ENCODE measurements at places on chromosomes 5 and 9.

- DNase-seq, result no peak
Observed at GRCh38 chr5:154198611-154199230, 8.2 kb downstream of the GALNT10 start.

- no peak for DNase-seq
Observed at GRCh38 chr9:87581513-87581912, 83.8 kb downstream of the DAPK1 start.

- DNase-seq, result no peak
Observed at GRCh38 chr9:130017076-130017475, 25.9 kb downstream of the FNBP1 start.

GRCh38 chr5:88967633-88968585 lies 84.9 kb upstream of the MEF2C start:
- no peak for DNase-seq

DNA sequence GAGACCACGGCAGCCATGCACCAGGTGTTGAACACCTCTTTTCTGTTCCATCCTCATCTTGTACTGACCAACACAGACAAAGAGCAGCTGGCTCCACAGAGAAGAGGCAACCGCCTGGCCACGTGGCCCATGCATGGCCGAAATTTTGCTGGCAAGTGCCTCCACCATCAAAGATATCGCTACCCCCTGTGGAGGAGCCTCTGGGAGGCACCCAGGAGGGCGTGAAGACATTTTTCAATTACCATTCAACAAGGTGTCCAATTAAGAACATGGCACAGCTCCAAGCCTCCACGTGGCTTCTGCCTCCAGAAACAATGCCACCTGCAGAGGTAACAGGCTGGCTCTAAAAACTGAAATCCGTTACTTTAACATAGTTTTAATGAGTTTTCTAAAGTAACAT lies 54.4 kb upstream of the CKS2 start:
- DNase-seq, result no peak

DNA sequence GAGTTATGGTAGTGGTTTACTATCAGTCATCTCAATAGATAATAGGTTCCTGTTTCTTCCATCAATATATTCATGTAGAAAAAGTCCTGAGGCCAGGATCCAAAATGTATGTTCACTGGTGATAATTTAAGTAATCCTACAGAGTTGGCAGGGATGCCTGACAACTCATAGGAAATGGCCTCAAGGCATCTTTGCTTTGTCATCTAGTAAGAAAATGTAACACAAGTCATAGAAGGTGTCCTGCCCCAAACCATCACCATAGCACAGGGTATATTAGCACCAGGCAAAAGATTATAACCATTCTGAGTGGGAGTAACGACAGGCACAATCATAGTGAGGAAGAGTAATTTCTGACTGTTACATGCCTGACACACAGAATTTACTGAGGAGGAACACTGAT lies 257.0 kb downstream of the TMEM167A start:
- DNase-seq, result no peak

DNA sequence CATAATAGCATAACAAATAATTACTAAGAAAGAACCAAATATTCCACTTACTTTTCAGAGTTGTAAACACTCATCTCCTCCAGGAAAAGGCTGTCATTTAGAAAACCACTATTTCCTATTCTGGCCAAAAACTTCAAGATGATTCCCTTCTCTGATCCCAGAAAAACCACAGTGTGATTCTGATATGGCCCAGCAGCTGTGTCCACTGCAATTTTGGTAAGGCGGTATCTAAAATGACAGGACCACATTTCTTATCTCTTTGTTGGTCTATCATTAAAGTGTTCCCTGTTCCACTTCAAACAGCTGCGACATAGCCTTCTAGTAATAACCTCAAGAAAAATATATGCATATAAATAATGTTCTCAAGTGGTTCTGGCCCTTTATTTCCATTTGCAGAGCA lies 96.1 kb downstream of the SEMA6A start:
- no peak for DNase-seq

- no peak for DNase-seq
Observed at GRCh38 chr5:101393795-101394450, 490.8 kb upstream of the ST8SIA4 start.

DNA sequence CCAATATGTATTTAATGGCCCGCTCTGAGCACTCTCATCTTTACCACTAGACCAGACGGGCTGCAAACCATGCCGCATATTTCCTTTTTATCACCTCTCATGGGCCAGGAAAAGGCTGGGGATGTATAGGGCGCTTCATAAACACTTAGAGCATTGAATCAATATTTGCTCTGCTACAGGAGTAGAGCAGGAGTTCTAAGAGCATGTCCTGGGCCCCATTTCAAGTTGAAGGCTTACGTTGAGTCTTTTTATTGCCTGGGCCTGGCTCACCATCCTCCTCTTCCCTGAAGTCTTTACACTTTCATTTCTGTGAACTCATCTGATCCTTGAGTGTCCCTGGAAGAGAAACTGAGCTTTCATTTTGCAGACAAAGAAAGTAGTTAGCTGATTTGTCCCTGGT lies 112.4 kb downstream of the FSTL4 start:
- DNase-seq, result no peak

DNA sequence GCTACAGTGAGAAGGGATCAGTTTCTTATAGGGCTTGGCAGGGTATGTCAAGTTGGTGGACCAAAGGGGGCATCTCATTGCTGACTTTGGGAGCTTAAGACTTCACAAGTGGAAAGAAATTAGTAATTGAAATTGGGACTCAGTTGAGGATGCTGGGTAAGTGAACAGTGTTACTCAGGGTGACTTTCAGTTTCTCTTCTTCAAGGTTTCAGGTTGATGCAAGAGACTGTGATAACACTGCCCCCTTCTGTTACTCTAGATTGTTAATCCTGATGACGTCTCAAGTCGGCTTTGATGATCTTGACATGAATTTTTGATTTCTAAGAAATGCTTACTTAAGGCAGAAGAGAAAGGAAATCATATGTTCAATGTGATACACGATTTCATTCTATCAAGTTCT lies 21.3 kb downstream of the KCTD16 start:
- peak; percentile 25 for DNase-seq

GRCh38 chr9:124239249-124240073 lies 18.3 kb upstream of the NEK6 start:
- no peak for DNase-seq

GRCh38 chr9:108048406-108049025 lies 558.9 kb upstream of the KLF4 start:
- DNase-seq, result no peak

GRCh38 chr5:28408186-28408585 lies 1369.8 kb upstream of the CDH9 start:
- DNase-seq, result no peak

- DNase-seq, result no peak
Observed at GRCh38 chr5:89253666-89254352, 370.8 kb upstream of the MEF2C start.

- peak; percentile 36 for DNase-seq
Observed at GRCh38 chr9:90890146-90890810, 88.7 kb downstream of the SYK start.

DNA sequence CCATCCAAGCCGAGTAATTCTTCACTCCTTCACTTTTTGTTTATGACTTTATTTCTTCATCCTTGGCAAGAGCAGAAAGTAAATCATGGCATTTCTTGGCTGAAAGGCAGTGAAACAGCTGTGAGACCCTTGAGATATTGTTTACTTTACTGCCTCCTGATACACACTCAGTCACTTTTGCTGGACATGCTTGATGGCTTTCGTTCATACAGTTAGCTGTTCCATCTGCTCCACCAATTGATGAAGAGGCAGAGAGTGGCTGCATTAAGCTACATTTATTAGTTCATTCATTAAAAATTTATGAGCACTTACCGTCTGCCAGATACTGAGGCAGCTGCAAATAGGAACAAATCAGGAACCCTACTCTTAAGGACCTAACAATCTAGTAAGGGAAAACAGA lies 184.4 kb upstream of the OR13F1 start:
- DNase-seq, result no peak

GRCh38 chr5:122155546-122155945 lies 26.2 kb downstream of the ZNF474 start:
- DNase-seq, result no peak

GRCh38 chr9:87445646-87446045 lies 52.0 kb upstream of the DAPK1 start:
- DNase-seq, result peak; percentile 68

Measured in HEK293T (cell line).